ENCODE measurements at places on chromosomes 3 and 15.

GRCh38 chr3:142863930-142864920 lies 24.7 kb downstream of the PCOLCE2 start:
- no peak overlapping the region for H3K4me3 ChIP-seq
- peak overlapping the region; percentile 33 for H3K27ac ChIP-seq
- H3K36me3 ChIP-seq = no peaks in the 10 kb centered on the region
- no peaks in the 10 kb centered on the region for H3K27me3 ChIP-seq
- H3K4me1 ChIP-seq = peaks cover 3% of the 10 kb centered on the region

DNA sequence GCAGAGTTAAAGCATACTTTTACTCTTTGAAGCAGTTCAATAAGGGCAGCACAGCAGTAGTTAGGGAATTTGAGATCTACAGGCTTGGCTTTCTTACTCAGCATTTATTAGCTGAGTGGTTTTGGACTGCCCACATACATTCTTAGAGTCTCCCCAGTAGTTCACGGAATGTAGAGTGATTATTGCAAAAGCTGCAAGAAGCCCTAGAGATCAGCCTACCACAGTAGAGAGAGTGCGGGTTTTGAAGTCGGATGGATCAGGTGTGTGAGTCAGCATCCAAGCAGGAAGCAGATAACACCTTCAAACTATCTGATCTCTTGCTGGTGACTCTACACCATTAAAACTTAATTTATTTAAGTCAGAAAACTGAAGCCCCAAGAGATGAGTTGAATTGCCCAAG lies 171.9 kb downstream of the SYNPR start:
- H3K4me1 ChIP-seq = no peaks in the 10 kb centered on the region
- H3K36me3 ChIP-seq = no peaks in the 10 kb centered on the region
- no peaks in the 10 kb centered on the region for H3K27me3 ChIP-seq
- no peak overlapping the region for H3K4me3 ChIP-seq

DNA sequence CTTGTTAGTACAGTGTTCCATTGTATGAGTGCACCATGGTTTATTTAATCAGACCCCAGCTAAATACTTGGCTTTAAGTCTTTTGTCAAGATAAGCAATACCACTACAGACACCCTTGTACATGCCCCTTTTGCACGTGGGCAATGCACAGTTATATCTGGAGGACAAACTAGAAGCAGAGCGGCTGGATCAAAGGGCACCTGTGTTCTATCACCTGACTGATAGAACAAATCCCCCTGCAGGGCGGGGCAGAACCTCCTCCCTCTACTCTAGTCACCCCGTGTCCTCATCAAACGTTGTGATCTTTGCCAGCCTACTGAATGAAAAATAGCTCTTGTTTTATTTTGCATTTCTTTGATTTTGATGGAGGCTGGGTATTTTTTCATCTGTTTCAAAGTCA lies 314.9 kb downstream of the TLE3 start:
- H3K4me3 ChIP-seq = no peak overlapping the region
- H3K4me1 ChIP-seq = no peaks in the 10 kb centered on the region
- peaks cover 3% of the 10 kb centered on the region for H3K27me3 ChIP-seq
- no peak overlapping the region for H3K27ac ChIP-seq
- no peaks in the 10 kb centered on the region for H3K36me3 ChIP-seq

DNA sequence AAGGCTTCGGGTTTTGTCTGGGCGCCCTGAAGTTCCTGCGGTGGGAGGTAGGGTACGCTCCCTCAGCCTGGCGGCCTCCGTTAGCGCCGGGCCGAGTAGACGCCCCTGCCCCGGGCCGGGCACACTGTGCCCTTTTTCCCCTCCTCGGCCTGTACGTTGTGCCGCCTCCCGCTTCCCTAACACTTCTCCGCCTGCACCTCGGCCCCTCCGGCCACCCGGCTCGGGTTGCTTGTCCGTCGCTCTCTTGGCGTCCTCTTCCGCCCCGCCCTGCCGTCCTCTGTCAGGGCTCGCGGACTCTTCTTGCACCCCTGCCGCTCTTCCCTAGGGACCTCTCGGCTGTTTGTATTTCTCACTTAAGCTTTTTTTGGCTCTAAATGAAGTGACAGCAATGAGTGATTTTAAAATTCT lies 384 bp downstream of the KNL1 start:
- DNase-seq = peak; percentile 76
- H3K4me3 ChIP-seq = peak overlapping the region; percentile 91
- no peaks in the 10 kb centered on the region for H3K27me3 ChIP-seq
- H3K36me3 ChIP-seq = no peaks in the 10 kb centered on the region

DNA sequence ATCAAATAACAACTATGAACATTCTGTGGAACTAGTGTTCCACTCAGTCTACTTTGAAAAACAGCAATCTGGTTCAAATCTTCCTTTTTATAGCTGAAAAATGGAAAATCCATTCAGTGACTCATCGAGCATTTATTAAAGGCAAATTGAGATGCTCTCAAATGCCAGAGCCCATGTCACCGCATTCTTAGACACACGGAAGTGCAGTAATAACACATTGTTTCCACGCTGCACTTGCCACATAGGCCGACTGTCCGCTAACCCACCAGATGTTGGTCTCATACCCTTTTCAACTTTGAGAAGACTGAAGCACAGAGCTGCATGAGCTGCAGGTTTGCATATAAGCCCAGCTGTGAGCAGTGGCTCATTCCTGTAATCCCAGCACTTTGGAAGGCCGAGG lies 95.9 kb downstream of the TMEM266 start:
- H3K36me3 ChIP-seq = no peaks in the 10 kb centered on the region
- peaks cover 24% of the 10 kb centered on the region for H3K27me3 ChIP-seq
- no peaks in the 10 kb centered on the region for H3K4me1 ChIP-seq
- no peak overlapping the region for H3K4me3 ChIP-seq
- H3K27ac ChIP-seq = no peak overlapping the region

- H3K27me3 ChIP-seq = no peaks in the 10 kb centered on the region
- H3K27ac ChIP-seq = no peak overlapping the region
- H3K4me3 ChIP-seq = no peak overlapping the region
- no peaks in the 10 kb centered on the region for H3K4me1 ChIP-seq
These were observed 114.0 kb downstream of the LRRC28 start for GRCh38 chr15:99365242-99365641.

DNA sequence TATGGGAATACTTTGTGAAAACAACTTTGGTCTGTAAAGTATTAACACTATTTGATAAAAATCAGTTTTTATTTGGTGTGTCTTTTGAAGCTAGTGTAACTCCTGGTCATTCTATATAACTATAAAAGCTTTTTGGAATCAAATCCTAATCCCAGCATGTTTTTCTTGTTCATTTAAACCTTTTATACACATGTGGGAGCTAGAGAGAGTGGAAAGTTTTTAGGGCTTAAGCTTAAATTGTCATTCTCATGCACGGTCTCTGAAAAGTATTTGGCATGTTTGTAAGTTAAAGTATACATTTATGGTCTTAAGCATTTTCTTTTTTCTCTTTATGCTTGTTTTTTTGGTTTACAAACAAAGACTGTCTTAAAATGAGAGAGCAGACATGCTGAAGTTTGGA lies 83.4 kb upstream of the RARB start:
- no peak overlapping the region for H3K4me3 ChIP-seq
- no peak for DNase-seq
- H3K27ac ChIP-seq = no peak overlapping the region
- no peaks in the 10 kb centered on the region for H3K27me3 ChIP-seq
- H3K36me3 ChIP-seq = no peaks in the 10 kb centered on the region
- no peaks in the 10 kb centered on the region for H3K4me1 ChIP-seq

DNA sequence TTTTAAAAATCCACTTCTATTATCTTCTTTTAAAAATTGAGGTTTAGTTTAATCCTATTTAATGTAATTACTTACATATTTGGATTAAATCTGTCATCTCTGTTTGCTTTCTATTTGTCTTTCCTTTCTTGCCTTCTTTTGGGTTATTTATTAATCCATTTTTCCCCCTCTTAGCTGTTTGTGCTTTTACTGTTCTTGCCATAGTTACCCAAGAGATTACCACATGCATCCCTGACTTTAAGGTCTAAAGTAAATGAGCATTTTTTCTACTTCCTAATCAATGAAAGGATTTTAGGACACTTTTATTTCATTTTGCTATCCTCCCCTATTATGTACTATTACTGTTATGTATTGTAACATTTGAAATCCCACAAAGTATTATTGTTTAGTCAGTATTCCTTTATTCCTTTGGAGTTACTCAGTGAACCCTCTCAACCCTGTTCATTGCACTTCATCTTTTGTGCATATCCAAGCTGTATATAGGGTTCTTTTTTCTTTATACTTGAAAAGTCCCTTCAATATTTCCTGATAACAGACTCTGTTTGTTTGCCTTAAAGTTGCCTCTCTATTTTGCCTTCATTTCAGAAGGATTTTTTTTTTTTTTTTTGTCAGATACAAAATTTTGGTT lies 62.7 kb downstream of the MEF2A start:
- no peaks in the 10 kb centered on the region for H3K4me1 ChIP-seq
- no peak overlapping the region for H3K27ac ChIP-seq
- no peak for DNase-seq
- no peaks in the 10 kb centered on the region for H3K36me3 ChIP-seq
- H3K4me3 ChIP-seq = no peak overlapping the region

DNA sequence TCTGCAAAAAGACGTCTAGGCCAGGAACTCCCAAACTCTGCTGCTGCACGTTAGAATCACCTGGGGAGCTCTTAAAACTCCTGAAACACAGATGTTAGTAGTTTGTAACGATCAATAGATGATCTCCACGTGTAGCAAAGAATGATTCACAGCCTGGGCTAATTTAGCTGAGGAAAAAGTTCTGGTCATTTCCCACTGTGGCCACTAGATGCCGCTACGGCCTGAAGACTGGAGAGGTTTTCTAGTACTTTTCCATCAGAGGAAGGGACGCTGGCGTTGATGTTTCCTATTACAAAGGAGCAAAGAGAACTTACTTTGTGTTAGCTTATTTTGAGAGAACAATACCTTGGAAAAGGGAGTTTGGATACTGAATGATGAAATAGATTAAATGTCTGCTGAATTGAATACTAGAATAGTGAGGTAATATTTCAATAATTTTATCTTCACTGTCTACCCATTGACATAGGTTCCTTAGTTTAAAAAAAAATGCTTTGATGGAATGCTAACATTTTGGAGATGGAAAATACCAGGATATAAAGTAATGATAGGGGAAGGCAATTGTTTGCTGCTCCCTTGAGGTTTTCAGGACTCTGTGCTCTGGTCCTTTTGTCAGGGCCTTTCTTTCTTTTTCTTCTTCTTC lies 159.1 kb downstream of the P3H2 start:
- peaks cover 35% of the 10 kb centered on the region for H3K36me3 ChIP-seq
- peaks cover 2% of the 10 kb centered on the region for H3K4me1 ChIP-seq
- H3K4me3 ChIP-seq = no peak overlapping the region
- H3K27me3 ChIP-seq = no peaks in the 10 kb centered on the region
- peak overlapping the region; percentile 48 for H3K27ac ChIP-seq

DNA sequence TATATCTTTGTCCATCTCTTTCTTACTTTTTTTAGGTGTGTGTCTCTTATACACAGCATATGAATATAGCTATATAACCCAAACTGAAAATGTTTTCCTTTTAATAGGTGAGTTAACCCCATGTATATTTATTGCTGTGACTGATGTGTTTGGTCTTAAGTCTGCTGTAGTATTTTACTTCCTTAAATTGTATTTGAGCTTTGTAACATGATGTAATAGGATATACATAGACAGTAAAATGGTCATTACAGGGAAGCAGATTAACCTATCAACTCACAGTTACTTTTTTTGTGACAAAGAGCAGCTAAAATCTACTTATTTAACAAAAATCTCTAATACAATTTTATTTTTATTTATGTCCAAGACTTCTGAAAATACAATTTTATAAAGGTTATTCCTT lies 51.8 kb upstream of the CDAN1 start:
- no peak overlapping the region for H3K27ac ChIP-seq
- no peaks in the 10 kb centered on the region for H3K4me1 ChIP-seq
- no peaks in the 10 kb centered on the region for H3K27me3 ChIP-seq
- no peak overlapping the region for H3K4me3 ChIP-seq

DNA sequence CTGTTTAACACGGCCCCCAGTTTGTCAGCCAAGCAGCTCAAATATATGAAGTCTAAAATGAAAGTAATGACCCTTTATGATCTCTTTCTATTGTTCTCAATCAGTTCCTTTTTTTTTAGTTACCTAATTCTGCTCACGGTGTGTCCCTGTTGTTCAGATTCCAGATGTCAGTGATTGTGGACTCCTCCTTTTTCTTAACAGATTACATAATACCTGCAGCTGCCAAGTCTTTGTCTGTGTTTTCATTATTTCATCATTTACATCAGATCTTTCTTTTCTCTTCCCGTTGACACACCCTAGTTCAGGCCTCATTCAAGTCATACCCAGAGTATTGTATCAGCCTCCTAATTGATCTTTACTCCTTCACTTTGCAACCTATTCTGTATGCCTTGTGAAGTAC lies 56.1 kb upstream of the SKIL start:
- no peak overlapping the region for H3K4me3 ChIP-seq
- H3K27me3 ChIP-seq = no peaks in the 10 kb centered on the region
- DNase-seq = no peak
- H3K4me1 ChIP-seq = no peaks in the 10 kb centered on the region

- H3K4me3 ChIP-seq = no peak overlapping the region
- no peaks in the 10 kb centered on the region for H3K36me3 ChIP-seq
- H3K27me3 ChIP-seq = no peaks in the 10 kb centered on the region
- H3K27ac ChIP-seq = no peak overlapping the region
These were observed 38.1 kb downstream of the UBE2E1 start for GRCh38 chr3:23843869-23844268.

- no peak overlapping the region for H3K27ac ChIP-seq
- H3K36me3 ChIP-seq = no peaks in the 10 kb centered on the region
- DNase-seq = peak; percentile 58
- no peaks in the 10 kb centered on the region for H3K4me1 ChIP-seq
- no peaks in the 10 kb centered on the region for H3K27me3 ChIP-seq
These were observed 328.4 kb upstream of the DPH6 start for GRCh38 chr15:35874260-35874905.

GRCh38 chr15:67504796-67505195 lies 16.1 kb upstream of the C15orf61 start:
- peaks cover 5% of the 10 kb centered on the region for H3K4me1 ChIP-seq
- no peaks in the 10 kb centered on the region for H3K36me3 ChIP-seq

DNA sequence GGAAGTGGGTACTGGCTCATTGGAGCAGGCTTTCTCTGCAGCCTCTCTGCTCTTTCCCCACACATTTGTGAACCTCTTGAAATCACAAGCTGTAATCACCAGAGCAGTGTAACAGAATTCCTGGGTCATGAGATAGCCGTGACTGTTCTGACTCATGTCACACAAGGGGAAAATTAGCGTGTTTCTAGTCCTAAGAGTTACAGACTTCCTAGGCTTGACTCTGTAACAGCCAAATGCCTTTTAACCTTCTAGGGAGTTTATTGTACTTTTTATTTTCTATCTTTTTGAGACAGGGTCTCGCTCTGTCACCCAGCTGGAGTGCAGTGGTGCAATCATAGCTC lies 54.7 kb upstream of the TRAK1 start:
- H3K27me3 ChIP-seq = no peaks in the 10 kb centered on the region
- peaks cover 32% of the 10 kb centered on the region for H3K4me1 ChIP-seq
- peak overlapping the region; percentile 82 for H3K27ac ChIP-seq
- H3K36me3 ChIP-seq = peaks cover 4% of the 10 kb centered on the region
- peak overlapping the region; percentile 7 for H3K4me3 ChIP-seq

GRCh38 chr15:101483462-101483861 lies 6.0 kb downstream of the PCSK6 start:
- H3K4me1 ChIP-seq = peaks cover under 1% of the 10 kb centered on the region
- H3K36me3 ChIP-seq = no peaks in the 10 kb centered on the region
- H3K4me3 ChIP-seq = no peak overlapping the region
- peaks cover 54% of the 10 kb centered on the region for H3K27me3 ChIP-seq
- DNase-seq = no peak

GRCh38 chr3:186782542-186783057 lies 777 bp upstream of the EIF4A2 start:
- no peak for DNase-seq
- H3K4me3 ChIP-seq = peak overlapping the region; percentile 100
- H3K4me1 ChIP-seq = no peaks in the 10 kb centered on the region
- H3K36me3 ChIP-seq = peaks cover 36% of the 10 kb centered on the region
